ENCODE measurements at places on chromosomes 5 and 9. TPM values are rescaled to one million over a fixed set of nuclear protein-coding genes. Genes with fewer than 3 reads are reported as not detected.

DNA sequence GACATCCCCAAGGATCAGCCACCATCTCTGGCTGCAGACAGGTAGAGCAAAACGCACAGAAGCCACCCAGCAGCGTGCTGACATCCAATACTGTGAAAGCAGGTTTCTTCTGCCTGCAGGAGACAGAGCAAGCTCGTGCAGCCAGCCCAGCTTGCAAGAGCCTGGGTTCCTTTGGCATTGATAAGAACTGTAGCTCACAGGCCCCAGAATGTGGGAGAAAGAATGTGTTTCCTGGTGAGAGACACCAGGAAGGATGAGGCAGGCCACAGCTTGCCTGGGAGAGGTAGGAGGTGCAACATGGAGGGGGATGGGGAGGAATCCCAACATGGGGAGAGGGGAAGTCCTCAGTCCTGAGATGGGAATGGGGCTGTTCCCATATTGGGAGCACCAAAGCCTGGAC, 34.0 kb upstream of the ARAP3 start:
- H3K36me3 ChIP-seq: no peaks in the 10 kb centered on the region
- no peaks in the 10 kb centered on the region for H3K4me1 ChIP-seq
- H3K4me3 ChIP-seq: no peak overlapping the region

- H3K36me3 ChIP-seq: no peaks in the 10 kb centered on the region
- H3K4me3 ChIP-seq: no peak overlapping the region
- H3K27me3 ChIP-seq: no peaks in the 10 kb centered on the region
- no peak overlapping the region for H3K27ac ChIP-seq
Measured at GRCh38 chr5:1759378-1759970, 40.2 kb downstream of the MRPL36 start.

- no peak overlapping the region for H3K4me3 ChIP-seq
- H3K27ac ChIP-seq: no peak overlapping the region
- DNase-seq: no peak
Measured at GRCh38 chr5:61790007-61790406, 457.9 kb downstream of the ZSWIM6 start.

- no peaks in the 10 kb centered on the region for H3K27me3 ChIP-seq
- H3K27ac ChIP-seq: no peak overlapping the region
- no peaks in the 10 kb centered on the region for H3K36me3 ChIP-seq
- no peaks in the 10 kb centered on the region for H3K4me1 ChIP-seq
- DNase-seq: no peak
- H3K4me3 ChIP-seq: no peak overlapping the region
Measured at GRCh38 chr9:90943341-90943740, 141.7 kb downstream of the SYK start.

DNA sequence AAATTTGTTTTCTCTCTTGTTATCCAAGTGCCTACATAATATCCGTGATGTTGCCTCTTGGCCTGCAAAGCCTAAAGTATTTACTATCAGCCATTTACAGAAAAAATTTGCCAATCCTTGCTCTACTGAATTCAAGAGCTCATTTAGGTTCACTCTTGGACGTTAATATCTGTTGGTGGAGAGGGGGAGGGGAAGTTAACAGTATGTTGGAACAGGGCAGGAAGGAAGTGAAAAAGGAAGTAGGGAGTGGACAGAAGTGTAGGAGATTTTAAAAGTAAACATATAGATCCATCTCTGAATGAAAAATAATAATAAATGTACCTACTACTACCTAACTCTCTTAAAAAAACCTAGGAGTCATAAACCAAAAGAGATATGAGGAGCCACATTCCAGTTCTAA, 32.8 kb downstream of the ZNF608 start:
- H3K4me1 ChIP-seq: no peaks in the 10 kb centered on the region

- no peak overlapping the region for H3K27ac ChIP-seq
- no peak overlapping the region for H3K4me3 ChIP-seq
Measured at GRCh38 chr9:28082671-28083070, 509.4 kb upstream of the C9orf72 start.

GRCh38 chr5:579211-579610, 32.9 kb upstream of the CEP72 start:
- DNase-seq: no peak
- no peaks in the 10 kb centered on the region for H3K4me1 ChIP-seq
- no peak overlapping the region for H3K27ac ChIP-seq
- no peaks in the 10 kb centered on the region for H3K36me3 ChIP-seq
- no peaks in the 10 kb centered on the region for H3K27me3 ChIP-seq

GRCh38 chr5:123452401-123452800, 29.2 kb upstream of the CEP120 start:
- H3K4me3 ChIP-seq: no peak overlapping the region
- H3K36me3 ChIP-seq: no peaks in the 10 kb centered on the region

CHSY3 gene
- total RNA-seq: not detected

ITGA1 gene
- total RNA-seq: 26.3 TPM

DMRT1 gene
- not detected for total RNA-seq

FBP1 gene
- 0.55 TPM for total RNA-seq

All from CD8-positive, alpha-beta memory T cell (primary cell).